ENCODE measurements at places on chromosomes 6 and 20.

GRCh38 chr6:20778459-20778858 lies 244.2 kb downstream of the CDKAL1 start:
- DNase-seq = no peak

DNA sequence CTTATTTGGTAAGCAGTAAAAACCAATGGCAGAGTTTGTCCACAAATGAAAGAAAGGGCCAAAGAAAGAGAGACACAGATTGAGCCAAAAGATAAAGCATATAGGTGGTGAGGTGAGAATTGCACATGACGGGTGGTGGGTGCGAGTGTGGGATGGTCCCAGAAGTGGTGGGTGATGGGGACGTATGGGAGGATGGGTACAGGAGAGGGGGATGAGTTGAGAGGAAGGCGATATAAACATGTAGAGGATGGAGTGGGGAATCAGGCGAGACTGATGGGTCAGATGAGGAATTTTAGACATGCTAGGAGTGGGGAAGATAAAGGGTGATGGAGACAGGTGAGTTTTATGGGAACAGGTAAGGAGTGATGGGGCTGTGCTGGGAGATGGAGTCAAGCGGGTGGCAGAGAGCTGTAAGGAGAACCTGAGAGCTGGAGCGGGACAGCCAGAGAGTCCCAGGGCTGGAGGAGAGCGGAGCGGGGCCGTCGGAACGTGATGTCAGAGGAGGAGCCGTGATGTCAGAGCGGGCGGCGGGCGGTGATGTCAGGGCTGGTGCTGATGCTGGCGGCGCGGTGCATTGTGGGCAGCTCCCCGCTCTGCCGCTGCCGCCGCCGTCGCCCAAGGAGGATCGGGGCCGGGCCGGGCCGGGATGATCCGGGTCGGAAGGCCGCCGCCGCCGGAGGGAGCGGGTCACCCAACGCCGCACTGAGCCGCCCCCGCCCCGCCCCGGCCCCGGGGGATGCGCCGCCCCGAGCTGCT lies at the start of gene TTBK1:
TTBK1 (plus strand) TSS at position 574 of the 756 bp plus-strand sequence. CDS start 3,180 bp downstream, outside the sequence.
- DNase-seq = no peak

GRCh38 chr6:122005661-122006060 lies 393.8 kb upstream of the HSF2 start:
- no peak for DNase-seq

DNA sequence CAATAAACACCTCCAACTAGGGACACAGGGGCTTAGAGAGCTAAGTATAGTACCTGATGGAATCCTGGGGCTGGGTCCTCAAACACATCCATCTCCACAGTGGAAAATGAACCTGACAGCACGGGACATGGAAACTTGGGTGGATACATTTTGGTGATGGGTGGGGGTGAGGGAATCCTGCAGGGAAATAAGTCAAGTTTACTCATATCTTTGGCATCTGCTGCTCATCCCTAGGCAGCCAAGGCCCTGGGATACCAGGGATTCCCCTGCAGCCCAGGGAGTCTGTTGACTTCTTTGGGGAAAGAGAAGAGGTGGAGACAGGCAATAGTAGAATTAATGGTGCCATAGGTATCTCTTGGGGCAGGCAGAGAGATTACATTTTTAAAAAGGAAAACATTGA lies 6.6 kb downstream of the APOBEC2 start:
- DNase-seq = no peak

DNA sequence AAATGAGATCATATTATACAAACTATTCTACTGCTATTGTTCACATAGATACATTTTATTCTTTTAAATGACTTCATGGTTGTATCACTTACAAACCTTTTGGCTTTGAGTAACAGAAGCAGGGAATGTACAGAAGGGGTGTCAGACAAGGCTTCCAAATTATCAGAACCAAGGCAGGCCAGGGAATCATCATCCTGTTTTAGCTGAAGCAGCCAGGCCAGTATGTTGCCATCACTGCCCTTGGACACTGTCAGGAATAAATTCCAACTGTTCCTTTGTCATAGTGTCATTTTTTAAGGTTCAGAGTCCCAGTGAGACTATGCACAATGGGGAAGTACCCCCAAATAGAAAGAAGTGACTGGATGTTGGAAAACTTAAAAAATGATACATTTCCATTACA lies 23.1 kb upstream of the PKIG start:
- DNase-seq = no peak

DNA sequence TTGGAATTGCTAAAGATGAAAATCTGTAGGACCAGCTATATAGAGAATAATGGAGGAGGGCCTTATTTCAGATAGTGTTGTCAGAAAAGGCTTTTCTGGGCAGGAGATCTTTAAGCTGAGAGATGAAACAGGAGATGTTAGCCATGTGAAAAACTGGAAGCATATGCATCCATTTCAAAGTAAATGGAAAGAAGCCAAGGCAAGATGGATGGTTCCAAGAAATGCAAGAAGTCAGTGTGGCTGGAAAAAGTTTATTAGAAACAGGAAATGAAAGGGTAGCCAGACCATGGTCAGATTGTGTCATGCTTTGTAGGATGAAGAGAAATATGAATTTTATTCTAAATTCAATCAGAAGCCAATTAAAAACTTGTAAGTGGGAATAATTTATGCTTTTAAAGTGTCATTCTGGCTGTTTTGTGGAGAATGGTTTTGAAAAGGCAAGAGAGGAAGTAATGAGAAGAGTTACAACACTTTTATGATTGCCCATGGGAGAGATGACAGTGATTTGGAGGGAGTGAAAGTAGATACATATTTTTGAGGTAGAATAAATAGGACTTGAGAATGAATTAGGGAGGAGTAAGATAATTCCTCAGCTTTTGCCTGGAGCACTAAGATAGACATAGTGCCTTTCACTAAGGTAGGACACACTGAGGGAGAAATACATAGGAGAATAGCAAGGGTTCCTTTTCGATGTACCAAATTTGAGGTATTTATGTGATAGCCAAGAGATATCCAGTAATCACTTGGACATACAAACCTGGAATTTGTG lies 620.1 kb downstream of the HTR1B start:
- DNase-seq = no peak

DNA sequence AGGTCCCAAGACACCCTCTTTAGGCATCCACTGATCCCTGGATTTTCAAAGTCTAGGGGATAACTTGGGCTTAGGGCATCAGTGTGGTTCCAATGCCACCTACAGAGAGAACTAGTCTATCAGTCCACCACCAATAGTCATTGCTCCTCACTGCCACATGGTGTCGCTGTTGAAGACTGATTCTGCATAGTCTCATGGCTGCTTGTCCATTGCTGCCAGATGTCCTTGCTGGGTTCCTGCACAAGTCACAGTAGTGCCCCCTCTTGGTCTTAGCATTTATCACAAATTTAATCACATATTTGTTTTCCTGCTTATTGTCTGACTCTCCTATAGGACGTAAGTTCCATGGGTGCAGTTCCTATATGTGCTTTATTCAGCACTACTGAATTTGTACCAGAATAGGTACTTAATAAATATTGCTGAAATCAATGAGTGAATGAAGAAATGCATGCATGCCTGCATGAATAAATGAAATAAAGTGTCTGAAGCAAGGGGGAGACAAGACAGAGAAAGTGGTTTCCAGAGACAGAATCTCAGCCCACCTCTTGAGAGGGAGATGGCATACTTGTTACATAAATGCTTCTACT lies 45.9 kb upstream of the RALY start:
- DNase-seq = no peak

DNA sequence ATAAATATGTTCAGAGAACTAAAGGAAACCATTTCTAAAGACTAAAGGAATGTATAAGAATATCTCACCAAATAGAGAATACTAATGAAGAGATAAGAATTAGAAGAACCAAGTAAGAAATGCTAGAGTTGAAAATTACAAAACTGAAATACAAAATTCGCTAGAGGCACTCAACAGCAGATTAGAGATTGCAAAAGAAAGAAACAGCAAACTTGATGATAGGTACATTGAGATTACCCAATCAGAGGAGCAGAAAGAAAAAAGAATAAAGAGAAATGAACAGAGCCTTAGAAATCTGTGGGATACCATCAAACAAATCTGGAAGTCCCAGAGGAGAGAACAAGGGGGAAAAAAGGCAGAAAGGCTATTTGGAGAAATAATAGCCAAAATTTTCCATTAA lies 6.3 kb upstream of the PDCD2 start:
- no peak for DNase-seq

- DNase-seq = no peak
Measured at GRCh38 chr6:40349901-40350746, 237.0 kb downstream of the LRFN2 start.

DNA sequence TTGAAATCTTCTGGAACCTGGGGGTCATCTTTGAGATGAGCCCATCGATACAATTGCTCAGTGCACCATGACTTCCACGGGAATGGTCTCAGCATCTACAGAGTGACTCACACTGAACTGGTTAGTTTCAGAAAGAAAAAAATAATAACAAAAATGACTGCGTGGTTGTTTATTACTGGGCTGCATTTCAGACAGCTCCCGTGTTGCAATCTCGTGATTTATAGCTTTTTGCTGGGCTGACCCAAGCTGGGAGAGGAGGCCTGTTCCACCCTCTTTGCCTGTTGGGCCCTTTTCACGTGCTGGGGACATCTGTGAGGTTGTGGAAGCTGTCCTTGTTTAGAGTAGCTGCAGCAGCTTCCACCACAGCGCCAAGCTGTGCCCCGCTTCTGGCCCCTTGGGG lies 225.5 kb downstream of the BMP7 start:
- no peak for DNase-seq
